ENCODE measurements at places on chromosomes 3 and 15.

DNA sequence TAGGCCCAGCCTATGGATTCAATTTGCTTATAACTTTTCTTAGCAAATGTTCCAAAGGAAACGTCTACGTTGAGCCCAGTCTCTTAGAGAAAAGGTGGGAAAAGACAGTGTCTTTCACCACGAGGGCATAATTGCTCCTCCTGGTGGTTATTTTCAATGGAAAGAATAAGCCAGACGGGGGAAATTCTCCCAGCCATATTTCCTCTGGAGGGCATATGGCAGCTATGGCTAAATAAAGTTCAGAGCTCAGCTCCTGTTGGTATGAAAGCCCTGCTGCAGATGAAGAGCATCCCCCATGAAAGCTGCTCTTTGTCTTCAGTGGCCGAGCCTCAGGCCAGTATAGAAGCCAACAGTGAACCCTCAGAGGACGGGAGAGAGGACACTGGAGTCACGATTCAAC lies 297.9 kb downstream of the RYR3 start:
- no peak for DNase-seq

- DNase-seq = no peak
Measured at GRCh38 chr3:98359993-98360675, 6.5 kb downstream of the OR5K4 start.

DNA sequence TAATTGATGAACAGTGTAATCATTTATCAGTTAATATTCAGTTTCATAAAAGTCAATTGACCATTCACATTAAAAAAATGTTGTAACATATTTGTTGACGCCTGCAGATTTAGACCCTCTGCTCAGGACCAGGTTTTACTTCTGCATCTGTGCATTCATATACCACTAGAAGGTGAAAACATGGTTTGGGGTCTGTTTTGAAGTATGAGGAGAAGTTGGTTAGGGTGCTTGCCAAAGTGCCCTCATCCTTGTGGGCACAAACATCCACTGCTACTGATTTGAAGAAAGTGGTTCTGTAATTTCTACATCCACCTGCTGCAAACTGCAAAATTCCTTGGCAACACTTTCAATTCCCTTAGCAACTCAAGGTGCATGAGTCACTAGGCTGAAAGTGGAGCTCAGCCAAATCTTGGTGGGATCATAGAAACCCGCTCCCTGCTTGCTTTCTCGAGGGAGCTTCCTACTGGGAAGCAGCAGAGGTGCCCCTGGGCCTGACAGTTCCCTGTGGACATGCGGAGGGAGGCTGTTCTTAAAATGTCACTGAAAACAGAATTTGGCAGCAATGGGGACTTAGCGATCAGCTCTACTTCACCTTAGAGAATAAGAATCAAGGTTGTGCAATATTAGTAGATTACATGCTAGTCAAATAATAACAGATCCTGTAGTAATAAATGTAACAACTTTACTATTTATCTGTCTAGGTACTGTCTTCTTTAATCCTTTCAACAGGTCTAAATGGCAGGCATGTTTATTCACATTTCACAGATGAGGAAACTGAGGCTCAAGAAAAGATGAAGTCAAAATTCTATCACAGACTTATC lies 301.0 kb upstream of the TBL1XR1 start:
- no peak for DNase-seq

- DNase-seq = no peak
Measured at GRCh38 chr15:78069052-78069414, 8.5 kb downstream of the TBC1D2B start.

GRCh38 chr15:44670087-44670950 lies 6.9 kb upstream of the SPG11 start:
- DNase-seq = no peak

- DNase-seq = no peak
Measured at GRCh38 chr3:119206611-119207511, 33.5 kb downstream of the UPK1B start.

Data from Right ventricle myocardium inferior (tissue), 1 donor.